ENCODE measurements at places on chromosomes 3 and 15.

- no peak for DNase-seq
These were observed 237.8 kb upstream of the UBE2E1 start for GRCh38 chr3:23567917-23568316.

GRCh38 chr15:79967298-79968182 is 3.5 kb downstream of the BCL2A1 start:
- DNase-seq, result no peak

GRCh38 chr3:61631108-61631769 is 69.9 kb downstream of the PTPRG start:
- no peak for DNase-seq

- no peak for DNase-seq
These were observed 7.5 kb downstream of the ARHGAP31 start for GRCh38 chr3:119301662-119302061.

DNA sequence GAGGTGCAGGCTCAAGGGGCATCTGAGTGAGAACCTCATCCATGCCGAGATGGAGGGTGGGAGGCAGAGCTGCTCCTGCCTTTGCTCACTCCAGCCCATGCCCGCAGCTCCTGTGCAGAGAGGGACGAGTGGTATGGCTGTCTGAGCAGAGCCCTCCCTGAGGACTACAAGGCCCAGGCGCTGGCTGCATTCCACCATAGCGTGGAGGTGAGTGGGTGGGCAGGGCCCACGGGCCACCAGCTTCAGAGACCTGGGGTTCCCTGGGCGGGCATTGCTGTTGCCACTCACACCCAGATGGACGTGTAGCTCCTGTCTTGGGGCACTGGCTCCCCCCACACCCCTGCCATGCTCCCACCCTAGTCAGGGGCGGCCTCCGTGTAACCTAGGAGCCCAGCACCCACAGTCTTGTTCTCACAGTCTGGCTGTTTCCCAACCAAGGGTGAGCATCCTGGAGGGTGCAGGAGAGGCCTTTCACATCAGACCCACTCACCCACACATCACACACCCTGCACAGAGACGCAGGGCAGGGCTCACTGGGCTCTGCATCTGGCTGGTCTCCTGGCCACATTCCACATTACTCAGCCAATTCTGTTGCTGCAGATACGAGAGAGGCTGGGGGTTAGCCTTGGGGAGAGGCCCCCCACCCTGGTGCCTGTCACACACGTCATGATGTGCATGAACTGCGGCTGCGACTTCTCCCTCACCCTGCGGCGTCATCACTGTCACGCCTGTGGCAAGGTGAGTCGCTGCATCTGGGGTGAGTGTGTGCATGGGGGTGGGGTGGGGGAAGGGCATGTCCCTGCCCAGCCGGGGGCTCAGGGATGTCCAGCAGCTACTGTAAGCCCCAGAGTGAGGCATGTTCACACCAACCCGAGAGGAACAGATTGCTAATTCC is 25.3 kb upstream of the NR2C2 start:
- DNase-seq, result no peak

DNA sequence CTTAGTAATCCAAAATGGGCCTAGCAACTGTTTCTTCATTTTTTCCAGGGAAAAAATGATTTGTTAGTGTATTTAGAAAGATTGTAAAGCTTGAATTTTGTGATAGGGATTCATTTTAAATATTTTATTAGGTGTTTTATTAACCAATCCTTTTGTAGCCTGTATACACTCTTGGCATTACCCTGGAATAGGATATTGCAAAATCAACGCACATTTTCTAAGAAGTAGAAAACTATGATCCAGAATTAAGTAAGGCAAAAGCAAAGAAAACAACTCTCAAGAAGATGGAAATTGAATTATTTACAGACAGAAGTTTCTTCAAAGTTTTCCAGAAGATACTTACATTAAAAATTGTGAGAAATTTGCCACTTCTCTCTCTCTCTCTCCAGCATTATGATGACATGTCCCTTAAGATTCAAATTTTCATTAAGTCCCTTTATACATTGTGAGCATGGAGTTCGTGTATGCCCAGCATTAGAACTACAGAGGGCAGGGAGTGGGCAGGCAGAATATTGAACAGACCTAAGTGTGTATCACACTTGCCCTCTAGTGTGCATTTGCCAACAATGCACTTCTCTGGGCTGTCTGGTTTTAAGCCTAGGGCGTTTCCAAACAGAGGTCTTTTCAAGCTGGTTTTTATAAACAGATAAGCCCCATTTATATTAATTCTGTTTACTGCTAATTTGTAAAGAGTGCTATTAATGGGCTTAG is 28.5 kb upstream of the CMSS1 start:
- no peak for DNase-seq
